MG63 (cell line): ENCODE measurements at places on chromosomes 5 and 9.

GRCh38 chr9:133634081-133634691 lies 2.0 kb upstream of the DBH start:
- no peak for DNase-seq

GRCh38 chr5:176620333-176620981 lies 9.9 kb downstream of the SNCB start:
- no peak for DNase-seq

GRCh38 chr9:131714161-131714646 lies 25.7 kb downstream of the RAPGEF1 start:
- DNase-seq = peak; percentile 88

DNA sequence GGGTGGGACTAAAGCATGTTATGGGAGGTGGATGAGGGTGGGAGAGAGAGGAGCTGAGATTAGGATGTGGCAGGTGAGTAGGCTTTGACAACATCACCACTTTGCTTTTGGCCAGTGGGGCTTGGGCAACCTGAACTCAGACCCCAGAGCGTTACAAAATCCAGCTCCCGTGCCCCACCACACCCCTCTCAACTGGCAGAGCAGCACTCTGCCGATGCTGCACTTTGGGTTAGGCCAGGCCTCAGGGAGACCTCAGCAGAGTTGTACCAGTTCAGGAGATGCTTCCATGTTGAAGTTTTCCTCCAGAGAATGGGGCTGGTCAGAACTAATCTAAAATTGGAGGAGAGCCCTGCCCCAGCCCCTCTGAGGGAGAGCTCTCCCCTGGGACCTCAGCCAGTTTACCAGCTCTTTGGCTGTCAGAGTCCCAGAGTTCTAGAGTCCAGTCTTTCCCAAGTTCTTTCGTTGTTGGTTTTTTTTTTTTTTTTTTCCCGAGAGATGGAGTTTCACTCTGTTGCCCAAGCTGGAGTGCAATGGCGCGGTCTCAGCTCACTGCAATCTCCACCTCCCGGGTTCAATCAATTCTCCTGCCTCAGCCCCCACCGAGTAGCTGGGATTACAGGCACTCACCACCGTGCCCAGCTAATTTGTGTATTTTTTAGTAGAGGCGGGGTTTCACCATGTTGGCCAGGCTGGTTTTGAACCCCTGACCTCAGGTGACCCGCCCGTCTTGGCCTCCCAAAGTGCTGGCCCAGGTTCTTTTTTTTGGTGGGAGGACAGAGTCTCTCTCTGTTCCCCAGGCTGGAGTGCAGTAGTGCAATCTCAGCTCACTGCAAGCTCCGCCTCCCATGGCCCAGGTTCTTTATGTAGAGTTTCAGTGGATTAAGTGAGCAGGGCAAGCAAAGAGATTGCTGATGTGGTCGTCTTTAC lies 17.8 kb downstream of the NUDT2 start:
- no peak for DNase-seq

GRCh38 chr5:61732796-61733195 lies 400.7 kb downstream of the ZSWIM6 start:
- DNase-seq = no peak

GRCh38 chr9:118609355-118610044 lies 759.7 kb downstream of the BRINP1 start:
- DNase-seq = peak; percentile 2

DNA sequence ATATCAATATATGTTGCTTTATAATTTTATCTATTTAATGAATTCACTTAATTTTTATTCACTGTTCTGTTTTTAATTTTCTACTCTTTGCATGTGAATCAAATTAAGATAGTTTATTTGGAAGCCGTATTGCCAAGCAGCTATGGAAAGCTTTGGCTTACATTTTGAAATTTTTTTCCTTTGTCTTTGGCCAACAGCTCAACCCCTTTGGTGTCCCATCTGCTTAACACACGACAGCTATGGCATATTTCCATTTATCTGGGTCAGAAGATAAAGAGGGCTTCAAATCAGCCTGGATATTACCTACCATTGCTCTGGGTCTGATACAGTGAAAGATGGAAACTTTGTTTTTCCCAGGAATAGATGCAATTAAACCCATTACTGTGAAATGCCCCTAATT lies 201.0 kb downstream of the WDR70 start:
- no peak for DNase-seq

GRCh38 chr5:142720641-142721271 lies 34.9 kb upstream of the FGF1 start:
- no peak for DNase-seq

- no peak for DNase-seq
Observed at GRCh38 chr5:138929571-138929955, 54.4 kb upstream of the LRRTM2 start.

GRCh38 chr5:134467231-134467630 lies 55.5 kb upstream of the CDKN2AIPNL start:
- no peak for DNase-seq

GRCh38 chr5:74072646-74073045 lies 446.6 kb downstream of the ARHGEF28 start:
- DNase-seq = no peak

GRCh38 chr5:36900283-36900682 lies 23.7 kb downstream of the NIPBL start:
- no peak for DNase-seq

DNA sequence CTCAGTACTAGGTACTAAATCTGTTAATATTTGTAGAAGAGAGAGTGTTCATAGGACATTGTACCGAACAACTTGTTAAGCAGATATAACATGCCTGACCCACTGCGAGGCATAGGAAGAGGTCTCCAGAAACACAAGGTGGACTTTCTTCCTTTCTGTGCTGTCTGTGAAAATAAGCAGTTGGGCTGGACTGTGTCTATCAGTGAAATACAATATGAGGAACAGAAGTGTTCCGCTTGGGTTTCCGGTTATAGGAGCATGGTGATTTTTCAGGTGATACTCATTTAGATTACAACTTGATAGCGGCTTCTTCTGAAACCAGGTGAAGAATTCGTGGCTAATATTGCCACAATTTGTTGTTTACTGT lies 60.9 kb upstream of the TLR4 start:
- DNase-seq = no peak

DNA sequence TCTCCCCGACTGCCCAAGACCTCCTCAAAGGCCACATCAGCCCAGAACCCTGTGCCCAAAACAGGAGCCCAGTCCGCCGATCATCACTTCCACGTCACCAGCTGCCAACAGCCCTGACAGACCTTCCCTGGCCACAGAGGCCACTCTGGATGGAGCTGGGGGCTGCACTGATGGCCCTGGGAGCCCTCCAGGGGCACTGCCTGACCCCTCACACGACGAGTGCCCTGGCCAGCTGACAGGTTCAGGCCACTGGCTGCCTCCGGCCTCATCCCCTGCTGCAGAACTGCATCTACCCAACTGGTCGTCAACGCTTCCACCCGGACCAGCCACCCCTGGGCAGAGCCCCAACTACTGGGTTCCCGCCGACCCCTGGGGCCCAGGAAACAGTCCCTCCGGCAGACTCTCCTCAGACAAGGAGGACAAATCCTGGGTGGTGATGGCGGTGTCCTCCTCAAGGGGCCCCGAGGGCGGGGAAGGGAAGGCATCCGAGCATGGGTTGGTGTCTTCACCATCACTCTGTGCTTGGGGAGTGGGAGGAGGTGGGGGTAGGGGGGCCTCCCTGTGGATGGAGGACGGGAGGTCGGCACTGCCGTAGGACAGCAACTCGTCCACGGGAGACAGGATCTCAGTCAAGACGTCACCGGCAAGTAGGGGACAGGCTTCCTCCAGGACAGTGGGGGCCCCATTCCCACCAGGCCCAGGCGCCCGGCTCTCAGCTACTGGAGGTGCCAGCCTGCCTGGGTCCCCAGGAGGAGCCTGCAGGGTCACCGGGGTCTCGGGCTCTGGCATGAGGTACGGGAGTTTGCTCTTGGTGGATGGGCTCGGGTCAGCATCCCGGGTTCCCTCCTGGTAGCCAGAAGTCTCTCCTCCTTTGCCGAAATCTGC lies 7.9 kb upstream of the QSOX2 start:
- DNase-seq = no peak

DNA sequence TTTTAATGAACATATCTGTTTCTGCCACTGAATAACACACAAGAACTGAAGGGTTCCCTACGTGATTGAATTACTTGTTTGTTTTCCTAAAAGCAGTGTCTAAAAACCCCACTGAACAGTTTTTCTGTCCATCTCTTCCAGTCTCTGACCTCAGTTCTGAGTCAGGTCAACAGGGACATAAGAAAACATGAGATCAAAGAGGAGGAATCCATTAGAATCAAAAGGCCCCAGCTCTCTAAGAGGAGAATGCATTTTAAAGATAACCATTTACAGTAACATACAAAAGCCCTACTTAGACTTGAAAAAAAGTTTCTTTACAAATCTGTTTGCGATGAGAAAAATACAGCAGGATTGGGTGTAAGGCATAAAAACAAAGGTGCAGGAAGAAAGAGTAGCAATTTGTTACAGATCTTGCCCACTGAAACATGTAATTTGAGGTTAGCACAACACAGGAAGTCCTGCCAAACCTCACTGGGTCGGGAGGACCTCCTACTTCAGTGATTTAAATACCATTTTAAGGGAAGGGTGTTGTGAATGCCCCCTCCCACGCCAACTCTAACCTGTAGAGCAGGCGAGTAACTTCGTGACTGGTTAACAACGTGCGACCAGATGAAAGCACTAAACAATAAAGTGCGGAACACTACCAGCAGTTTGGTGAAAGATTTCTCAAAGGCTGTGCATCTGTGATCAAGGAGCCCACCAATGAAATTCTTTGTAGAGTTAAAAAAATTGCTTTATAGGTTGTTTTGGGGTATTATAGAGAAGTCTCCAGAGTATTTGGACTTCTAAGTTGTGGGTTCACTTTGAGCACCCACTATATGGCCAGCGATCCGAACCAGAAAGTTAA lies 1.3 kb downstream of the QSOX2 start:
- no peak for DNase-seq

DNA sequence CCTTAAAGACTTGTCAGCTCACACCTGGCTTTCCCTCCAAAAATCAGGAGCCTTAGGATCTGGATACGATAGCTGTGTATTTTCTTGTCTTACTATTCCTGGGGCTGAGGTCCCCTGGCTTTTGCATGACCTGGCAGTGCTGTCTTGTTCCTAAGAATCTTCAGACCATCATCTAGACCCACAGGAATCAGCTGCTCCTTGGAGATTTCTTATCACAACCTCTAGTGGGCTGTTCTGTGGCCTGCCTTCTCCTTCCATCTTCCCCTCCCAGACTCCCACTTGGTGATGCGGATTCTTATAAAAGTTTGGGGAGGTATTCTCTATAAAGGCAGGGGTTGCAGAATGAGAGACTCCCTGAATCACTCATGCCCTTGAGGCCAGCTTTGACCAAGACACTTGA lies 21.4 kb downstream of the LCP2 start:
- no peak for DNase-seq

DNA sequence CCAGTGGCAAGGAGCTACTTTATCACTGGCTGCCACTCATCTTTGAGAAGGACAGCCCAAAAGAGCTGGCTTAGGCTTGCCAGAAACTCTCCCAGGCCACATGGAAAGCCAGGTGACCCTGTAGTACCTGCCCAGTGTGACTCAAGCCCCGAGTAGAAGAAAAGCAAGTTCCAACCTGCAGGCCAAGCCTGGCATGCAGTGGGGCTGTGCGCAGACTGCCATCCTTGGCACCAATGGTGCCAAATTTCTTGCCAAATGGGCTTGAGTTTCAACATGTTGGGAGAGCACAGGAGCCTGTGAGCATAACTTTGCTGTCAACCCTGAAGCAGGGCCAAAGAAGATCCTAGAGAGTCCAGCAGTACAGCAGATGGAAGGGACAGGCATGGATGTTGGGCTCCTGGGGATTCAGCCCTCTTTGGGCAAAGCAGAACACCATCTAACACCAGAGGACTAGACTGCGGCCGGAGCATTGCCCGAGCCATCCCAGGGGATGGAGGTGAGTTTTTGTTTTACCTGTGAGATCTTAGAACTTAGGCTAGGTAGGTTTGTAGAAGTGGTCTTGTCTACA lies 27.3 kb upstream of the SHB start:
- DNase-seq = peak; percentile 16

GRCh38 chr9:133355881-133356357 lies 368 bp downstream of the SURF1 start:
- DNase-seq = no peak

DNA sequence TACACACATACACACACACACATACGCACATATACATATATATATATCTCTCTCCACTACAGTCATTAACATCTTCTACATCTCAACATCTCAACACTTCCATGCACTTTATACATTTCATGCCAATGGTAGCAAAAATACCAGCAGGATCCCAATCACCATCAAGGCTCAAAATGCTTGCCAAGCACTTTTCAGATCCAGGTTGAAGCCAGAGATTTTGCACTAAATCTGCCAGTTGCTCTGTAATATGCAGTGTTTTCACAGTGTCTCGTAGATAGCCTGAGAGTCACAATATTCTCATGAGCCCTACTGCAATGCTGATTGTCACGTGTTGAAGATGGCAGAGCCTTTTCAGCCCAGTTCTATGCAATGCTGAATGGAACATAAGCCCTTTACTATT lies 1140.9 kb upstream of the C9orf72 start:
- no peak for DNase-seq

GRCh38 chr9:92980085-92980745 lies 32.9 kb downstream of the FGD3 start:
- DNase-seq = peak; percentile 22

GRCh38 chr9:75152416-75152815 lies 64.1 kb downstream of the OSTF1 start:
- DNase-seq = no peak

- DNase-seq = no peak
Observed at GRCh38 chr5:90015584-90016018, 394.0 kb downstream of the CETN3 start.

DNA sequence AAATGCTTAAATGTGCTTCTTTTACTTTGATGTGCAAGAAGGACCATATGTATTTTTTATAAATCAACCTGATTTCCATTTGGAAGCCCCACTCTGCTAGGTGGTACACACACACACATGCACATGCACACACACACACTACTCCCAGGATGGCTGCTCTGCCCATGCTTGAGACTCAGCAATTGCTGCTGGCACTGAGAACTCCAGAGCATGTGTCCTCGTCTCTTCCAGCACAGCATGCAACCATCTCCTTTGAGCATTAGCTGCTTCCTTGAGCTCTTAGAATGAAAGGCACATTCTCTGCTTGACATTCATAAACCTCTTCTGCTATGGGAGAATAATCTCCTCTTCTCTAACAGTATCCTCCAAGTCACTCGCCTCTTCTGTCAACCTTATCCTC lies 115.9 kb downstream of the FEM1C start:
- no peak for DNase-seq

DNA sequence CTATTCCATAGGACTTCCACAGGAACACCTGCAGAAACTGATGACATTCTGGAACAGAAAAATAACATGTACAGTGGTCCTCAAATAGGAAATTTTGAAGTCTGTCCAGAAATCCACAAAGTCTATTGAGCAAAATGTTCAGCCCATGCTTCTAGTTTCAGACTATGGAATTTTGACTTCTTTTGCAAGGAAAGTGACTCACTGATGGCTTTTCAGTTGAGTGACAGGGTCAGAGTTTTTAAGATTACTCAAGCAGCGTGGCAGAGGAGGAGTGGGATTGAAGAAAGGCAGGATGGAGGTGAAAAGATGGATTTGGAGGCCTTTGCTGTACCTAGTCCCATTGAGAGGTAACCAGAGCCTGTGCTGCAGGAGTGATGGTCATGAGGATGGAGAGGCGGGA lies 151.5 kb downstream of the GOLPH3 start:
- DNase-seq = no peak
